ENCODE measurements at places on chromosomes 16 and 17.

DNA sequence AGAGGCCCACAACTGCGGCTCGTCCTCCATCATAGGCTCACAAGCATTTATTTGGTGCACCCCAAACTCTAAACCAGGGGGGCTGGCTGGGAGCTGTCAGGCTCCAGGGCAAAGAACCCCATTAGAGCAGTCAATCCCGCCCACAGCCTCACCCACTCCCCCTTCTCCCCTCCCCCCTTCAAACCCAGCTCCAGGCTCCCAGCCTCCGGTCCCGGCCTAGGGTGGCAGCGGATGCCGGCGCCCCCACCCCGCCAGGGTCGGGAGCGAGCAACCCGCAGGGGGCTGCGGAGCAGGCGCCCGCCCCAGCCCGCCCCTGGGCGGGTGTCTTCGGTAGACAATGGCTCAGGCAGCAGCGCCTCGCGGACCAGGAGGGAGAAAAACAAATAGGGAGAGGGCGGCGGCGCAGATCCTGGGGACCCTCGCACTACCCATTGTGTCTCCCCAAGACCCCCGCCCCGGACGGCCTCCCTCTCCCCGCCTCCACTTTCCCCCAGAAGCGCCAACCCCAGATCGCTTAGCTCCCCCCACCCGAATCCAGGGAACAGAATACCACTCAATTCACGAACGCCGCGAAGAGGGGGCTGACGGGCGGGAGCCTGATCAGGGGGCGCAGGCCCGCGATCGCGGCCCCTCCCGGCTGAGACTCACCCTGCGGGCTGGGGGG, 572 bp downstream of the FAM171A2 start:
- DNase-seq = no peak

- no peak for DNase-seq
These were observed 356.6 kb upstream of the XYLT1 start for GRCh38 chr16:17827313-17827712.

- DNase-seq = no peak
These were observed 24.6 kb downstream of the NME3 start for GRCh38 chr16:1746693-1747195.

- DNase-seq = no peak
These were observed 62.1 kb upstream of the ADAMTS18 start for GRCh38 chr16:77496934-77497333.

DNA sequence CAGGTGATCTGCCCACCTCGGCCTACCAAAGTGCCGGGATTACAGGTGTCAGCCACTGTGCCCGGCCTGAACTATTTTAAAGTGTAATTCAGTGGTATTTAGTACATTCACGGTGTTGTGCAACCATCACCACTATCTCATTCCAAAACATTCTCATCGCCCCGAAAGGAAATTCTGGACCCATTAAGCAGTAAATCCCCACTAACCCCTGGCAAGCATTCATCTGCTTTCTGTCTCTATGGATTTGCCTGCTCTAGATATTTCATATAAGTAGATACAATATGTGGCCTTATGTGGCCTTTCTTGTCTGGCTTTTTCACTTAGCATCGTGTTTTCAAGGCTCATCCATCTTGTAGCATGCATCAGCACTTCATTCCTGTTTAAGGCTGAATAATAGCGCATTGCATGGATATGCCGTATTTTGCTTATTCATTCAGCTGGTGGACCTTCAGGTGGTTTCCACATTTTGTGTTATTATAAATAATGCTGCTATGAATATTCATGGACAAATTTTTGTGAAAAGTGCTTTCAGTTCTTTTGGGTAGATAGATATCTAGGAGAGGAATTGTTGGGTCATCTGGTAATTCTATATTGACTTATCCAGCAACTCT, 8.4 kb upstream of the HERPUD1 start:
- no peak for DNase-seq

DNA sequence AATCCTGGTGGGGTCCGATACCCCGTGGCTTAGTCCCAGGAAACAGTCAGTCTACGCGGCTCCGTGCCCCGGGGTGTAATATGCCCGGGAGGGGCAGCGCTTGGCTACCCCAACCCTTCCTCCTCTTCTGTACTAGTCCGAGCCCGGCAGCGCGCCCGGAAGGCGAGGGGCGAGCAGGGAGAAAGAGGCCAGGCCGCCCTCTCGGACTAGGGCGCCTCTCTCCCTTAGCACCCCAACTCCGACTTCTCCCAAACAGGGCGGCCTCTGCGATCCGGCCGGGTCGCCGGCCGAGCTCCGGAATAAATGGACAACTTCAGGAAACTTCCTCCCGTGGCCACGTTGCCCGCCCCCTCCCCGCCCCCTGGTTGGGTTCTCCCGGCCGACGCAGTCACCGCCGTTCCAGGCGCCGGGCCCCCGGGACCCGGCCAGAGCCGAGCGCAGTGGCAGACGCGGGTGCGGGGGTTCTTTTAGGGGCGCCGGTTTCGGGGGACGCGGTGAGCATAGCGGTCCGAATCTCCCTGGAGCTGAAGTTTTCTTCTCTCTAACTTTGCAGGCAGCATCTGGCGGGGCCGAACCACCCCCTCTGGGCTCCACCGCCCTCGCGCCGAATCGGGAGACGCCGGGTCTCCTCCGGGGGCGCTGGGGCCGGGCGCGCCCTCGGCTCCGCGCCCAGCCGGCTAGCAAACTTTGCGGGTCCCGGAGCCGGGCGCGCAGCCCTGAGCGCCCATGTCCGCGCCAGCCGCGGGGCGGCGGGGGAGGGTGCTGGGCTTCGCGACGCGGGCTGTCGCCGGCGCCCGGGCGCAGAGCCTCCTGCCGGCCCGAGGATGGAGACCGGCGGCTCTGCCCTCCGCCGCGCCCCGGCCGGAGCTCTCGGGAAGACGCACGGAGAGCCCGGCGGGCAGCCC, at the start of gene SDK2:
SDK2 (minus strand) TSS at position 301 of the 905 bp plus-strand sequence. CDS start 357 bp downstream, outside the sequence.
- DNase-seq = no peak

GRCh38 chr17:38466346-38467315, 38.4 kb downstream of the ARHGAP23 start:
- no peak for DNase-seq

DNA sequence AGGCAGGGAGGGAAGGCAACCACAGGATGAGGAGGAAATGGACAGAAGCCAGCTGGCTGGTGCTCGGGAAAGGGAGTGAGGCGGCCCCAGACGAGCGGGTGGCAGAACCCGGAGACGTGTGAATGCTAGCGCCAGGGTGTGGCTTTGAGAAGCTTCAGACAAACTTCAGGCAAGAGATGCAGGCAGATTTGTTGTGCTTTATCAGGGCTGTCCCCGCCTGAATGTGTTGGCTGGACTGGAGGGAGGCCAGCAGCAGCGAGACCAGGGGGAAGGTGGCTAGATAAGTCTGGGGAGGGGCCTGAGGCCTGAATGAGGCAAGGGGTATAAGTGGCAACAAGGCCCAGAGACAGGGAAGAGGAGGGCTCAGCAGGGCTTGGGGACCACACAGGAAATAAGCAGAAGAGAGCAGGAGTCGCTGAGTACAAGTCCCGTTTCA, 22.0 kb downstream of the CAMKK1 start:
- no peak for DNase-seq

GRCh38 chr17:49455272-49455861, 39.7 kb upstream of the NGFR start:
- DNase-seq = no peak

DNA sequence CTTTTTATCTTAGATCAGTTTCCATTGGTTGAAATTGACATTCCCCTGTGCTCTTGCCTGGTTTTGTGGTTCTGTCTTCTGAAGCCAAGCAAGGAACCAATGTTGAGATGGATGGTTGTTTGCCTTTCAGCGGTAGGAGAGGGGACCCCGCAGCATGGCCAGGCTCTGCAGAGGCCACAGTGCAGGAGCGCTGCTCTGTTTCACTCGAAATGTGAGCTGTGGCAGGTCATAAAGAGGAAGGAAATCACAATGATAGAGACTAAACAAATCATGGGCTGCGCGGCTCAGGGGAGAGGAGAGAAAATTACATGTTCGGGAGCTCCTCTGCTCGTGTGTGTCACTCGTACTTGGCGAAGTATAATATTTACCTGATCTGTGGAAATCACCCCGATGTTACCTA, 148.2 kb downstream of the SNX29 start:
- DNase-seq = no peak

DNA sequence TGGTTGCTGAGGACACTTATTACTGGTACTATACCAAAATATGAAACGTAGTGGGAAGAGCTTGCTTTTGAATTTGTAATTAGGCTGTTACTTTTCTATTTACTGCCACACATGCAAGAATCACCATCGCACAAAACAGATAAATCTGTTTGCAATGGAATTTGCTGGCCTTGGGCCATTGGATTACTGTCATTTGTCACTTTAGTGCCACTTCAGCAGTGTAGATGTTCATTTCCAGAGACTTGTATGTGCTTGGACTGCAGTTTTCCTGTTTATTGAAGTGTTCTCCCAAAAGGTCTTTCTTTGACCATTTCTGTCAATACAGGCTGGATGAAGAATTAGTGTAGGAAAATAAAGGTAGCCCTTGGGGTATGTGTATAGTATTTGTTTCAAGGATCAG, 4.5 kb downstream of the USP10 start:
- DNase-seq = no peak

DNA sequence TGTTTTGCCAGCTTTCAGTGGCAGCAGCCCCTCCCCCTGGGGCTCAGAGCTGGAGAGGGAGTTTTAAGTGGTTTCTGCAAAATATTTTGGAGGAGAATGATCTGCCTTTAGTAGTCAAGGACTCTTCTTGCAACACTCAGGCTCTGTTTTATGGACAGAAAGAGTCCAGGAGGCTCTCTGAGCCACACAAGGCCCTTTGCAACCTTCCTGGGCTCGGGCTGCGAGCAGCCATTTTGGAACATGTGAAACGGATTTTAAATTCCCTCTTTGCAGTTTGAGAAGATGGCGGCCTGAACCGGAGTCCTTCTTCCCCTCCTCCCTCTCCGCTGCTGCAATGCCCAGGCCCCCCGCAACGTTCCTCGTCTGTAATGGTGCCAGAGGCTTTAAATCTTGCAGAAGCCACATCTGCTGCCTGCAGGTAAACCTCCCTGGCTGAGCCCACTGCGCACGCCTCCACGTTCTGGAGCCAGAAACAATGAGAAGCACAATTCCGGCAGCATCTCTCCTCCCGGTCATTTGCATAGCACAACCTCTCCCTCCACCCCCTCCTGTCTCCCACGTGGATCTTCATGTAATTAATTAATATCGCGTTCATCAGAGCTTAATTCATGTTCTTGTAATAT, 386.1 kb downstream of the SEC14L1 start:
- no peak for DNase-seq

DNA sequence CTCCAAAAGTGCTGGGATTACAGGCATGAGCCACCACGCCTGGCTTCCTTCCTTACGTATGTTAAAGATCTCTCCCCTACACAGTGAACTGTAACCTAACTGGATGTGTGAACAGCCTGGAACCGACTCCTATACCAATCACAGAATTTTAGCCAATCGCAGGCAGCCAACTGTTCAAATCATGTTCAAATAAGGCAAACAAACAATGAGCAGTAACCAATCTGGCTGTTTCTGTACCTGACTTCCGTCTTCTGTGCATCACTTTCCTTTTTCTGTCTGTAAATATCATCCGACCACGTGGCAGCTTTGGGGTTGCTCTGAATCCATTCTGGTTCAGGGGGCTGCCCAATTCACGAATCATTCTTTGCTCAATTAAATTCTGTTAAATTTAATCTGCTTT, 27.5 kb downstream of the TEKT5 start:
- DNase-seq = no peak

GRCh38 chr16:78513838-78514237, 414.4 kb downstream of the WWOX start:
- DNase-seq = no peak

GRCh38 chr16:54211203-54211602, 75.4 kb downstream of the IRX3 start:
- DNase-seq = no peak

DNA sequence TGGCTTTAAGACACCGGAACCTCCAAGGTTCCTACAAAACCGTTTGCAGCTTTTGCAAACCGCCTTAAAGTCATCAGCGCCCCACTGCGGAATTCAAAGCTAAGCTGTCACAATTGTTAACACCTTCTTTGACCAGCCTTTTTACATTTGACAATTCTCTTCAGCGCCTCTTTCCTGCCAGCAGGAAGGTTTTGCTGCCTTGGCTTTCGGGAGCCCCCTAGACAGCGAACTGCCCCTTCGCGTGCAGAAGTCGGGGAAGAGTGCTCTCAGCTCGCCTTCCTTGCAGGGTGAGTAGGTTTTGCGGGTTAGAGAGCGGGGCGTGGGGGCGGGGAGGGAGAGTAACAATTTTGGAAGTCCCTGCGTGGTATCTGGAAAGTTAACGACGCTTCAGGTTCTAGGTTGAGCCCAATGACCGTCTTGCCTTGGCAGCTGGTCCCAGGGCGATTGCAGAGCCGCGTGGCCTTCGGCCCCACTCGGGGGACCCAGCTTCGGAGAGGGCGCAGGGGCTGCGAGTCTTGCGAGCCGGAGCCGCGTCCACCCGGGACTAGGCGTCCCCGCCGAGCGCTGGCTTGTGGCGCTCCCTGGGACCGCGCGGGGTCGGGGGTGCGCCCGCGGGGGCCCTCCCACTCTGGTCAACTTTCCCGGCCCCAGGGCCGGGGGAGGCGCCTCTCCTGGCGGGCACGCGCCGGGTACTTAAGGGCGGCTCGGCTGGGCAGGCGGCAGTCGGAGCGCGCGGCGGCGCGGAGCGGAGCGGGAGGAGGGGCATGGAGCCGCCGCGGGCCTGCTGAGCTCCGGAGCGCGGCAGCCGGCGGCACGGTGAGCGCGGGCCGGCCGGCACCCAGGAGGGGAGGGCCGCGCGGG, at the start of gene HAS3:
HAS3 (plus strand) TSS at position 153 of the 861 bp plus-strand sequence. CDS start 3,743 bp downstream, outside the sequence.
- DNase-seq = no peak

- DNase-seq = no peak
These were observed 2.3 kb downstream of the CASKIN2 start for GRCh38 chr17:75512926-75513640.

DNA sequence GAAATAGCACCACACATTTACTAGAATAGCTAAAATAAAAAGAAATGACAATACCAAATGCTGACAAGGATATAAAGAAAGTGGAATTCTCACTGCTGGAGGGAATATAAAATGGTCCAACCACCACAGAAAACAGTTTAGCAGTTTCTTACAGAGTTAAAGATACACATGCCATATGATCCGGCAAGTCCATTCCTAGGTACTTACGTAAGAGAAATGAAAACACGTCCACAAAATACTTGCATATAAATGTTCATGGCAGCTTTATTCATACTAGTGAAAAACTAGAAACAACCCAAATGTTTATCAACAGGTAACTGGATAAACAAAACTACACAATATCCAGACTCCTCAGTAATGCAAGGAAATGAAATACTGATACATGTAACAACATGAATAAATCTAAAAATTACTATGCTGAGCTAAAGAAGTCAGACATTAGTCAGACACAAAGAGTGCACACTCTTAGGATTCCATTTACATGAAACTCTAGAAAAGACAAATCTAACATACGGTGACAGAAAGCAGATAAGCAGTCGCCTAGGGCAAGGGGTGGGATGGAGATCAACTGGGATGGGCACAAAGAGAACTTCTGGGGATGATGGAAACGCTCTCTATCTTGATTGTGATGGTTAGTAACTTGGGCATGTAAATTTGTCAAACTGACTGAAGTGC, 76.4 kb downstream of the SMG6 start:
- no peak for DNase-seq

GRCh38 chr16:83574388-83574787, 233.4 kb upstream of the HSBP1 start:
- no peak for DNase-seq

- DNase-seq = no peak
These were observed 26.0 kb downstream of the CD300LF start for GRCh38 chr17:74686761-74687160.

- DNase-seq = no peak
These were observed 421.9 kb downstream of the PMP22 start for GRCh38 chr17:14843086-14843795.

- no peak for DNase-seq
These were observed 22.2 kb upstream of the DNAH17 start for GRCh38 chr17:78599419-78599818.
